ENCODE measurements at places on chromosomes 3 and 15.
A peak's percentile ranks its signal among the peaks of the same experiment; 100 is the strongest.

- no peak for DNase-seq
These were observed 122.1 kb upstream of the IQSEC1 start for GRCh38 chr3:13195374-13195773.

DNA sequence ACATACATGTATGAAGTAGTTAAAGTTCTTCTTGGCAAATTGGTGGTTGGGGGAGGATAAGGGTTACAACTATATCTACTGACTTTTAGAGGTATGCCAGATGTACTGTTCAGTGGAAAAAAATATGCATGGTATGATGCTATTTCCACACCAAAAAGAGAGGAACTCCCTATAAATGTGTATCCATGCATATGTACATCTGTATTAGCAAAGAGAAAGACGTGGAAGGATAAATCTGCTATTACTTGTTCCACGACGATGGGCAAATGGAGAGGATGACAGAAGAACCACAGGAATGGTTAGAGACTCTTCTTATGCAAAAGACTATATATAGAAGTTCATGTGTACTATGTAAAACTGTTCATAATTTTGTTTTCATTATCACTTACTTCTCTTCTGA is 197.6 kb downstream of the RORA start:
- DNase-seq: peak; percentile 70

DNA sequence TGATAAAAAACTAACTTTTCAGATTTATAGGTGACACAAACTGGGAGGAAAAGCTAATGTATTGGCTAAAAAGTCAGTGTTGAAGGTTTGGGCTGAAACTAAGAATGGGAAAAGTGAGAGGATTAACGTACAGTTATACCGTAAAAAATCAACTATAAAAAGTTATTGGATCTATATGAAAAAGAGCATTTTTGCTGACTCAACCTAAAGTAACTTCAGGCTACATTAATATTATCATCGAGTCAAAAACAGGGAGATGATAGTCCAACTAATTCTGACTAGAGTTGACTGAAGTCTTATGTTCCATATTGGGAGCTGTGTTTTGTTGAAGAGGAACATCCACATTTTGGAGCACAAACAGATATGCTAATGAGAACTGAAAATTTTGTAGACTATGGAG is 19.9 kb downstream of the ZNF654 start:
- DNase-seq: no peak

DNA sequence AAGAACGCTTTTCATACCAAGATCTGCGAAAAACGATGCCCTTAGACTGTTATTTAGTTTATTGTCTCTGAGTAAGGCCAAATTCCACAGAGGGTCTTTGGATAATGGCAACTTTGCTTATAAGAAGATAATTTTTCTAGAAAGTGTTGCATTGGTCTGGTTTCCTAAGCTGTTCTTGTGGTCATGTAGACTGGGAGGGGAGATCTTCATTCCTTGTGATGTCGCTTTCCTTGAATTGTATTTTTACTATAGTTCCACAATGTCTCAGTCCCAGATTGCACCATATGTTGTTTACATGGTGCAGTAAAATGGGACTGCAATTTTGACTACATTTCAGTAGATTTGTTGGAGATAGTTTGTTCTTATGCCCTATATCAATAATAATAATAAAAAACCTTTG is 28.8 kb upstream of the ST3GAL6 start:
- no peak for DNase-seq

- DNase-seq: peak; percentile 50
These were observed 156.8 kb downstream of the LSAMP start for GRCh38 chr3:116288485-116288884.

- no peak for DNase-seq
These were observed 16.4 kb downstream of the SLCO2A1 start for GRCh38 chr3:134013280-134013679.
